ENCODE measurements at places on chromosomes 1 and 21. TPM values are rescaled to one million over a fixed set of nuclear protein-coding genes. Genes with fewer than 3 reads are reported as not detected.

GRCh38 chr1:209831615-209832014, 3.8 kb downstream of the UTP25 start:
- no peak for DNase-seq

DNA sequence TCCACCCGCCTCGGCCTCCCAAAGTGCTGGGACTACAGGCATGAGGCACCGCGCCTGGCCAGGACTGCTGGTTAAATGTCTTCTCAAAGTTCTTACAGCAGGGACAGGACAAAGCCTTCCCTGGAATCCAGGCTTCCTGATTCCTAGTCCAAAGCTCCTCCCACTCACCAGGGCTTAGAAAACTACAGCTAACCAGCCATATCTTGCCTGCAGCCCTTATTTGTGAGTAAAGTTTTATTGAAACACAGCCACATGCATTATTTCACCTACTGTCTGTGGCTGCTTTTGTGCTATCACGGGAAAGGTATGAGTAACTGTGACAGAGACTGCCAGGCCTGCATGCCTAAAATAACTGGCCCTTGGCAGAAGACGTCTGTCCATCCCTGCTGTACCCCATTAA, 24.4 kb downstream of the TMCO4 start:
- DNase-seq: no peak

- DNase-seq: no peak
Measured at GRCh38 chr1:19770436-19771190, 29.1 kb downstream of the TMCO4 start.

CDC42BPA gene
- polyA plus RNA-seq: 47.2 TPM

GRCh38 chr1:225415307-225415706, 12.5 kb downstream of the LBR start:
- DNase-seq: no peak

DNA sequence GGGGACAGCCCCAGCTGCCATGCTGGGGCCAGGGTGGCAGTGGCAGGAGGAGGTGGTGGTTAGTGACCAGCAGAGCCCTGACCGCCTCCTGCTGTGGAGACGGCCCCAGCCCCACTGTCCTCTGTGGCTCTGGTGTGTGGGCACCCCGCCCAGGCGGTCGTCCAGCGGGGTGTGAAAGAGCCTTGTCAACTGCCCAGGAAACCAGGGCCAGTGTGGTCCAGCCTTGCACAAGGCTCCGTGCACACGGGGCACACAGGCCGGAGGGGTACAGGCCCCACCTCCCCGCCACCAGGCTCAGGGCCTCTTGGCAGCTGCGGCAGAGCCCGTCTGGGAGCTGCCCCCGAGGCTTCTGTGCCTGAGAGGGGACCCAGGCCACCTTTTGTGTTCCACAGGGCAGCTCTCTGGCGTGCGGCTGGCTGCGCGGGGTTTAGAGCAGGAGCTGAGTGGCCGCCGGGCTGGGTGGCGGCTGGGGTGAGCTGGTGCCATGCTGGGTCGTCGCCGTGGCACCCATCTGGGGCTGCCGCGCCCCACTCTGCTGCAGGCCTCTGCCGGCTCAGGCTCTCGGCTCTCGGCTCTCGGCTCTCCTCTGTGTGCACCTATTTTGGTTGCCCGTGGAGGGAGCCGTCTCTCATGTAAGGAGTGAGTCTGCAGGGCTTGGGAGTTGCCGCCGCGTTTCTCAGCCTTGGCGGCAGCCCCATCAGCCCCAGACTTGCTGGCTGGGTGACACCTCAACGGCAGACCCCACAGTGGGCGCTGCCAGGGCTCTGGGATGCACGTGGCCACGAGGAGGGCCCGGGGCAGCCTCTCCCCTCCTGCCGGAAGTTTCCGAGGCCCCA, 36.1 kb downstream of the SLX9 start:
- no peak for DNase-seq

S100A9 gene
- 6.2 TPM for polyA plus RNA-seq
